ENCODE measurements at places on chromosomes 5 and 9.

DNA sequence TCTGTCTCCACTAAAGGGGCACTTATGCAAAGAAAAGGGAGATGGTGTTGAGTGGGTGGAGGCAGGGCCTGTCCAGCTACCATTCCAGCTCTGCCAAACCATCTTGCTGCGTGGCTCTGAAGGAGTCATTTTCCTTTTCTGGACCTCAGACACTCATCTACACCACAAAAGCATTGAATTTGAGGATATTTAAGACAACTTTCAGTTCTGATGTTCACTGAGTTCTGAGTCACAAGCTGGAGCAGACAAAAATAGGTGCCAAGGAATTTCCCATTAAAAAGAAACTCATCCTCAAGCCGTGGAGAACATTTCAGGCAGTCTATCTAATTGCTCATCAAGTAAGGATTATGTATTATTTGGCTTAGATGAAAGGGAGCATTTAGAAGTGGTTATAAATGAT, 195.0 kb upstream of the TBC1D2 start:
- no peaks in the 10 kb centered on the region for H3K36me3 ChIP-seq
- no peak overlapping the region for H3K4me3 ChIP-seq
- peaks cover 23% of the 10 kb centered on the region for H3K27me3 ChIP-seq
- H3K27ac ChIP-seq: no peak overlapping the region

- no peak overlapping the region for H3K27ac ChIP-seq
- no peak for DNase-seq
- no peaks in the 10 kb centered on the region for H3K27me3 ChIP-seq
- peaks cover 14% of the 10 kb centered on the region for H3K4me1 ChIP-seq
Measured at GRCh38 chr5:43117092-43117491, 3.6 kb upstream of the ZNF131 start.

DNA sequence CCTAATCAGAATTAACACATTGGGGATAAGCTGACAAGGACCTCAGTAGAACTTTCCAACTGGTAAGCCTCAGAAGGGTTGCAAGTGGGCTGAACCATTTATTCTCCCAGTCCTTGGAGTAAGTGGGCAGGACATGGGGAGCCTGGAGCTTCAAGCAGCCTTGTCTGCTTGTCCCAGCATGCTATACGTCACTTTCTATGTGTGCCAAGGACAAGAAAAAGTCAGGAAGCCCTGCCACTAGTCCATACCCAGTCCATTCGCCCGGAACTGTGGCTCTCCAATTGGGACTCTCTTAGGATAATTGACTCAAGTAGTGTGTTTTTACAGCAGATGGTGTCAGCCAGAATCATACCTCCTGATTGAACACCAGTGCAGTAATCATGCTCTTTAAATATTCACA, 62.6 kb upstream of the FRRS1L start:
- H3K36me3 ChIP-seq: no peaks in the 10 kb centered on the region
- no peak for DNase-seq
- no peak overlapping the region for H3K27ac ChIP-seq
- no peak overlapping the region for H3K4me3 ChIP-seq

DNA sequence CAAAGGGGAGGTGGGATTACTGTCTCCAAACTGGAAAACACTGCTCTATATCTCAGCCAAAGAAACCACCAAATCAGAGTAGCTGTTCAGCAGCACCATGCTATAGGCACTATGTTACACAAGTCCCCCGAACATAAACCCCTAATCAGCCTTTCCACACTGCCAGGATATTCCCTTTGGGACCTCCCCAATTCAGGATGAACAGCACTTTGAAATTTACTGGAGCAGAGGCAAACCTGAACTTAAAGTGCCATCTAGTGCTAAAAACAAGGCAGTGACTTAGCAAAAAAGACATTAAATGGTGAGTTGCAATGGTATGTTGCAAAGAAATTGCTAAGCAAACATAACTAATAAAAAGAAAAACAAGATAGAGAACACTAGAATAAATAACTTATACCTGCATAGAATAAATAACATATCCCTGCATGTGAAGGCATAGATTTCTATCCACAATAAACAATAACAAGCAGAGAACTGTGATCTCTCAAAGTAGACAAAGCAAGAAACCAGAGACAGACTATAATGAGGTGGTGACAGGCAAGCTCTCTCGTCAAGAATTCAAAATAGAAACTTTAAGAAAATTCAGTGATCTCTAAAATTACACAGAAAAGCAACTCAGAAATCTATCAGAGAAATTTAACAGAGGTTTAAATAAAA, 584.4 kb upstream of the ACO1 start:
- no peak for DNase-seq
- no peaks in the 10 kb centered on the region for H3K36me3 ChIP-seq
- no peaks in the 10 kb centered on the region for H3K27me3 ChIP-seq
- no peak overlapping the region for H3K27ac ChIP-seq

- peaks cover 6% of the 10 kb centered on the region for H3K4me1 ChIP-seq
- H3K27me3 ChIP-seq: no peaks in the 10 kb centered on the region
- H3K36me3 ChIP-seq: no peaks in the 10 kb centered on the region
- H3K4me3 ChIP-seq: no peak overlapping the region
Measured at GRCh38 chr5:82100303-82101077, 128.7 kb downstream of the ATG10 start.

GRCh38 chr9:131837316-131837715, 97.4 kb upstream of the RAPGEF1 start:
- no peaks in the 10 kb centered on the region for H3K4me1 ChIP-seq
- peaks cover 84% of the 10 kb centered on the region for H3K27me3 ChIP-seq
- H3K36me3 ChIP-seq: no peaks in the 10 kb centered on the region

DNA sequence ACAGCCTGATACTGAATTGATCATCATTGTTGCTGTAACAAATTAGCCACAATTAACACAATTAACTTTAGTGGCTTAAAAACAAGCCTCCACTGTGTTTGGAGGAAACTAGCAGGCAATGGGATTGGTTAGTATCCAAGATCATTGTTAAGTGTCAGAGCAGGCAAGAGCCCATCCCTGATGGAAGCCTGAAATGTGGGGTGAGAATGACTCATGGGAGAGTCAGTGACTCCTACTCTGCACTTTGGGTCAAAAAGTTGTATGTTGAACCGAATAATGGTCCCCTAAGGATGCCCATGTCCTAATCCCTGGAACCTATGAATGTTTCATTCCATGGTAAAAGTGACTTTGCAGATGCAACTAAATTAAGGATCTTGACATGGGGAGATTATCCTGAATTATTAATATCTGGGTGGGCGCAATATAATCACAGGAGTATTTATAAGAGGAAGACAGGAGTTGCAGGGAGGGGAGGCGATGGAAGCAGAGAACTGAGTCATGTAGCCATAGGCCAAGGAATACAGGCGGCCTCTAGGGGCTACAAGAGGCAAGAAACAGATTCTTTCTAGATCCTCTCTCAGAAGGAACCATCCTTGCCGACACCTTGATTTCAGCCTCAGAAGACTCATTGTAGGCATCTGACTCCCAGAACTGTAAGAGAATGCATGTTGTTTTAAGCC, 28.8 kb downstream of the ALG2 start:
- H3K27me3 ChIP-seq: peaks cover 12% of the 10 kb centered on the region
- H3K36me3 ChIP-seq: no peaks in the 10 kb centered on the region
- DNase-seq: no peak
- no peak overlapping the region for H3K4me3 ChIP-seq
- H3K4me1 ChIP-seq: no peaks in the 10 kb centered on the region
